ENCODE measurements at places on chromosomes 3 and 15.

DNA sequence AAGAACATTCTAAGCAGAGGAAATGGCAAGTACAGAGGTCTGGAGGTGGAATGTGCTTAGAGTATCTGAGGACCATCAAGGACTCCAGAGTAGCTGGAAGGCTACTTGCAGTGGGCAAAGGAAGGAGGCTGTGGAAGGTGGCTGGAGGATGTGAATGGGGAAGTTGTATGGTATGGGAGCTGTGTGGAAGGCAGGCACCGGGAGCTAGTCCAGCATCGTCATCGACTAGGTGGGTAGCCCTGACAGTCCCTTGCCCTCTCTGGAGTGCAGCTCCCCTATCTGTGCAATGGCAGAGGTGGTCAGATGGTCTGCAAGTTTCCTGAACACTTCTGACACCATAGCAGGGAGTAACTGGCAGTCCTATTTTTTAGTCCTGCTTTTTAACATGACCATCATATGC is 19.3 kb downstream of the CCDC13 start:
- DNase-seq, result no peak

DNA sequence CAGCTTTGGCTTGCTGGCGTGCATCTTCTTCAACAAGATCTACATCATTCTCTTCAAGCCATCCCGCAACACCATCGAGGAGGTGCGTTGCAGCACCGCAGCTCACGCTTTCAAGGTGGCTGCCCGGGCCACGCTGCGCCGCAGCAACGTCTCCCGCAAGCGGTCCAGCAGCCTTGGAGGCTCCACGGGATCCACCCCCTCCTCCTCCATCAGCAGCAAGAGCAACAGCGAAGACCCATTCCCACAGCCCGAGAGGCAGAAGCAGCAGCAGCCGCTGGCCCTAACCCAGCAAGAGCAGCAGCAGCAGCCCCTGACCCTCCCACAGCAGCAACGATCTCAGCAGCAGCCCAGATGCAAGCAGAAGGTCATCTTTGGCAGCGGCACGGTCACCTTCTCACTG is 40.6 kb upstream of the CSTA start:
- DNase-seq, result no peak

- DNase-seq, result no peak
Measured at GRCh38 chr3:160400030-160400701, 716 bp downstream of the SMC4 start.

- DNase-seq, result no peak
Measured at GRCh38 chr15:34358367-34358766, 8.6 kb downstream of the LPCAT4 start.

- no peak for DNase-seq
Measured at GRCh38 chr15:59260090-59260489, 53.4 kb downstream of the LDHAL6B start.

DNA sequence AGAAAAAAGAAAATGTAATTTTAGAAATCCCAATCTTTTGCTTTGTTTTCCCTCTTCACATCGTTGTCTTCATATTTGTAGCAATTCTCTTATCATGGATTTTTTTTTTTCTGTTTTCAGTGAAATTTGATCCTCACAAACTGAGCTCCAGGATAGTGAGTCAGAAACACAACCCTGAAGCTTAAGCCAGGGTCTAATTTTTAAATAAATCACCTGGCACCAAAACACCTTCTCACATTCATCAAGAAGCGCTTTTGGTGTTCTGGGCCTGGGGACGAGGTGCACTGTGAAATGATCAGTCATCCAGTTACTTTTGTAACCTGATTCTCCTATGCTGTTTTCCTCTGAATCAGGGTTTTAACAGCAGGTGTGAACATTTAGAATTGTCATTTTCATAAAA is 87.7 kb downstream of the REC114 start:
- DNase-seq, result no peak

GRCh38 chr3:4097801-4098200 is 205.4 kb upstream of the SETMAR start:
- no peak for DNase-seq

DNA sequence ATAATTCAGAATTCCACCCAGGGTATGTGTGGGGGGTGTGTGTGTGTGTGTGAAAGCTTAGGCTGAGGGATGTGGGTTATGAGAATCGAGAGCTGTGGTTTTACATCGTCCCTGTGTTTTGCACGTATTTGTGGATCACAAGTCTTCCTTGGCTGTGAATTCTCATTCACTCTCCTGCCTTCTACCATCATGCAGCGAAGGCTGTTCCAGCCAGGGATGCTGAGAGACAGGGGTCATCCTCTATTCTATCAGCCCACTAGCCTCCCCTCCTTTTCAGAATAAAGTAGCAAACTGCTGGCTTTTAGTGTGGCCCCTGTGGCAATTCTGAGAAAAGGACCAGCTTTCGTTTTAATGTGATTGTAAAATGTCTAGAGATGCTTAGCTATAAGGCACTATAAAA is 460.6 kb upstream of the NR2F2 start:
- DNase-seq, result no peak
